Suppressor macrophage treated with lipopolysaccharide for 1 hour (primary cell): ENCODE measurements at places on chromosomes 11 and 22.

DNA sequence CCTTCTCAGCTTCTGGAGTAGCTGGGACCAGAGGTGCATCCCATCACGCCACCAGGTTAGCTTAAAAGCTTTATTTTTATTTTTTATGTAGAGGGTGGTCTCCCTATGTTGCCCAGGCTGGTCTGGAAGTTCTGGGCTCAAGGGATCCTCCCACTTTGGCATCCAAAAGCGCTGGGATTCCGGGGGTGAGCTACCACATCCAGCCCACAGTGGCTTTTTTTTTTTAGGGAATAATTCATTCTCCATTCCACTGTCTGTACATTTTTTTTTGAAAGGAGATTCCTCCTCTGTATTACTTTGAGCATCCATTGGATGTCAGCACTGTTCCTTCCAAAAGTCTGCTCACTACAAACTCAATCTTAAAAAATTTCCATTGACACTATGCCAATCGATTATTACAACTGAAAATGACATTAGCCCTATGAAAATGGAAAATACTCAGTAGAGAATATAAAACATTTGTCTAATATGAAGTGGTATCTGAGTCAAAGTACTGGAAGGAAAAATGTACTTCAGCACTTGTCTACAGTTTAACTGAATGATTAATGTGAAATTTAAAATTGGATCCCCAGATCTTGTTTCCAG is 1.3 kb upstream of the LPXN start:
- DNase-seq, result peak; percentile 53

DNA sequence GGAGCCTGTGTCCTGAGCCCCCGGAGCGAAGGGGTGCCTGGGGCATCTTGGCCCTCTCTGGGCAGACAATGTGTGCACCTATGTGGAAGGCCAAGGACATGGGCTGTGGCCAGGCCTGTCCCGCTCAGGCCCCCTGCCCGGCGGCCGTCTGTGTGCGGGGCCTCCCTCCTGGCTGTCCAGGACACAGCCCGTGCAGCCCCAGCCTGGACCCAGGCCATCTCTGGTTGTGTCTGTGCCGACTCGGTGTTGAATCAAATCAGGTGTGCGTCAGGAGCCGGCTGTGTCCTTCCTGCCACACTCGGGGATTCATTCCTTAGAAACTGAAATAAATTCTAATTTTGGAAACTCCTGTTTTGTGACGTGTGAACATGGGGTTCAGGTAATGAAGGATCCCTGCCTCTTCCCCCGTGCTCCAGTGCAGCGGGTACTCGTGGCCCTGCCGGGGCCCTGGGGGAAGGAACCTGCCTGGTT is 1.5 kb upstream of the SELENOO start:
- no peak for DNase-seq

- peak; percentile 68 for DNase-seq
These were observed 47.0 kb upstream of the SUSD2 start for GRCh38 chr22:24134090-24134846.

DNA sequence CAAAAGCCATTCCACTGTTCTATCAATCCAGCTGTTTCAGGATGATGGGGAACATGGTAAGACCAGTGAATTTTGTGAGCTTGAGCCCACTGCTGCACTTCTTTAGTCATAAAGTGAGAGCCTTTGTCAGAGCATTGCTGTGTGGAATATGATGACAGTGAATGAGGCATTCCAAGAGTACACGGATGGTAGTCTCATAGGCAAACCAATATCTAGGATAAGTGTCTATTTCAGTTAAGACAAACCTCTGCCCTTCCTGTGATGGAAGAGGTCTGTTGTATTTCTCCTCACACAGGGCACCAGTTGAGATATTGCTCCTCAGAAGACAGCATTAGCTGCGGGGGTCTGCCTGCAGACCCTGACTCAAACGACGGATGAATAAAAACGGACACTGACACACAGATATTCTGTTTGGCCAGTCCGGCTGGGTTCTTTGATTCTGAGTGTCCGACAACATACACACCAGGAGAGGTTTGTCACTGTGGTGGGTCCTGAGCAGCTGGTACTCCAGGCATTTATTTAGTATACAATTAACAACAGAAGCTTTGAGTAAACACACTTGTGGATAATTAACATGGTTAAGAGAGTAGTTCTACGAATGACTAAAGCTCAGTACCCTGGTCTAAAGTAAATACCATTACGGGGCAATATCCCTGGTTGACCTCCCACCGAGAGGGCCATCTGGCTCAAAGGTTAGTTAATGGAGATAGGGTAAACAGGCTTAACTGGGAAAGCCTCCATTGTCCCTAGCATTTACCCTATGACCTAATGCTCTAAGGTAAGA is 121.7 kb downstream of the ZNF280B start:
- DNase-seq, result no peak

- DNase-seq, result no peak
These were observed 471.7 kb downstream of the NTM start for GRCh38 chr11:131841925-131842635.

DNA sequence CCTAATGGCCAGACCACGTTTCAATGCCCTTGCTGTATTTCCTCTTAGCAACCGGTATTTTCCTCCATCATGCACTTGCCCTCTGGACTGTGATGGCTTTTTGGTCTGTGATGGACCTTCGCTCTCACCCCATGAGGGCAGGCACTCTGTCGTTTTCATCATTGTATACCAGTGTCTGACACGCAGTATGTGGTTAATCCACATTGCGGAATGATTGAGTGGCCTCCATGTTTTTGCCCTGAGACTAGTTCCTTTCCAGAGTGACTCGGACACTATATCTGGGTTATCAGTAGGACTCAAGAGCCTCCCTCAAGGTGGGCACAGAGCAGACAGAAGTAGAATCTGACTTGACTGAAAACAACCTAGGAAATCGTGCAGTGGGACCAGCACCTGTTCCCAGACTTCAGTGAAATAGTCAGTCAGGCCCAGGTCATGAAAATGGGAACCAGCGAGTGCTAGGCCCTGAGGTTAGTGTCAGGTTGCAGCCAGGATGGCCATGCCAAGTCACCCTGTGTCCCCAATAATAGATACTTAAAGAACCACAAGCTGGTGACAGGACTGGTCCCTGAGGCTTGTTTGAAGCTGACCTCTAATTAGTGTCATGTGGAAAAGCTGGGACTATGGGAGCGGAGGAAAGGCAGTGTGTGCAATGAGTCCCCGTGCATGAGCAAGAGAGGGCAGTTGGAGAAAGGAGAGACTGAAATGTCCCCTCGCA is 464.7 kb downstream of the INSC start:
- no peak for DNase-seq

DNA sequence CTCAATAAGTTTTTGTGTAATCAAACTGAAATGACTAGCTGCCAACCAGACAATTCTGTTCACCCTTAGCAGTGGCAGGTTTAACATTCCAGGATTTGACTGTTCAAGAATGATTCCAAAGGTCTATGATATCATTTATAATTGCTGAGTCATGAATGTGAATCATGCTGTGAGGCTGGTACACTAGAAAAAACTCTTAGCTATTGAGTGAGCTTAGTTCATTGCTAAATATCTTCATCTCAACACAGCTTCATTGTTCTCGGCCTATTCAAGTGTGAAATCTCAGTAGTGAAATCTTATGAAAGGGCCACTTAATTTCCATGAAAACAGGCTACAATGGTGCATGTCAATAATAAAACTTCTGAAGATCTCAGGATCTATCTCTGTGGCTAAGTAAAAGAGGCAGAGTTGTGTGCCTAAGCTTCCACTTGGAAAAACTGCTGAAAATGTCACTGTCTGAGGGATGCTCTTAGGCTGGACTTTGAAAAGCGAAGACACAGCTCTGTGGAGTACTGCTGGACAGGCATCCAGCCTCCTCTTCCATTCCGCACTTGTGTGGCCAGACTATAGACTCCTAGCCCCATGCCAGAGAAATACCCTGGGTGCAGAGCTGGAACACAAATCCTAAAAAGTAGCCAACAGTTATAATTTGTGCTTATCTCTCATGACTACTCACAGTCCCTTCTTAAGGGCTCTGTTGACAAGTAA is 12.8 kb downstream of the AQP11 start:
- DNase-seq, result peak; percentile 21

DNA sequence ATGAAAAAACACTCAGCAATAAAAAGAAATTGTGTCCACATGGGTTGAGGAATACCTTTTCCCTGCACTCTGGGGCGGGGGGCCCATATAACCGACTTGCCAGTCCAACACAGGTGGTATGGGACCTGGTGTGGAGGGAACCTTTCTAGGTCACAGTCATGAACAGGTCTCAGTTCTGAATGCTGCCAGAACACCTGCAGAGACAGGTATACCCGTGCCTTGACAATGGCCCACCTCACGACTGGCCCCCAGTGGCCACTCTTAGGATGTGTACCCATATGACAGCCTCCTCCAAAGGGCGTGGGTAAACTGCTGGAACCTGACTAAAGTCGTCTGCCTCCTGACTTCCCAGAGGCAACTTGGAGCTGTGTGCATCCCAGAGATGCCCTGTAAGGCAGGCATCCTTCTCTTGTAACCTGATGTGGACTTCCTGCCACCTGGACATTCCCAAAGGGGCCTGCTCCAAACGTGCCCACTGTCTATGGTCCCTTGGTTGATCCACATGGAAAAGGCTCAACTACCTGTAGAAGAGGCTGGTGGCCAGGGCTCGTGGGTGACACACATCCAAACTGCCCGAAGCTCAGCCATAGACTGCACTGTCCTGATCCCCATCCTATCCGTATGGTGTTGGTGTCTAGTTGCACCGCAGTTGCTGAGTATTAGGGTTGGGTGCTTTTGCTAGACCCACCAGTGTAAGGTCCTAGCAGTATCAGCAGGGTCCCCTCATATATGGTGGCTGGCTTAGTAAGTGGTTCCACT is 859.3 kb downstream of the BRD1 start:
- no peak for DNase-seq

GRCh38 chr11:117064275-117064674 is 34.0 kb downstream of the SIK3 start:
- no peak for DNase-seq

- no peak for DNase-seq
These were observed 9.9 kb downstream of the TTLL8 start for GRCh38 chr22:50048061-50048765.

DNA sequence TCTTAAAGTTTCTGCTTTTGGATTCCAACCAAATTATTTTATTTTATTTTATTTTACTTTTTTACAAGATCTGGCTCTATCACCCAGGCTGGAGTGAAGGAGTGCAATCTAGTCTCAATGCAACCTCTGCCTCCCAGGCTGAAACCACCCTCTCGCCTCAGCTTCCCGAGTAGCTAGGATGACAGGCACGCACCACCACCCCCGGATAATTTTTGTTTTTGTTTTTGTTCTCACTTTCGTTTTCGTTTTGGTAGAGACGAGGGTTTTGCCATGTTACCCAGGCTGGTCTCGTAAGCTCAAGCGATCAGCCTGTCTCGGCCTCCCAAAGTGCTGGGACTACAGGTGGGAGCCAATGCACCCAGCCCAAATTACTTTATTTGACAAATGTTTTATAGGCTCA is 219.8 kb downstream of the ETS1 start:
- peak; percentile 8 for DNase-seq

- no peak for DNase-seq
These were observed 288.4 kb upstream of the CCDC90B start for GRCh38 chr11:83574519-83574918.

- no peak for DNase-seq
These were observed 620.3 kb downstream of the NELL1 start for GRCh38 chr11:21289686-21290085.

GRCh38 chr22:22318723-22319465 is 74.3 kb downstream of the VPREB1 start:
- DNase-seq, result no peak

DNA sequence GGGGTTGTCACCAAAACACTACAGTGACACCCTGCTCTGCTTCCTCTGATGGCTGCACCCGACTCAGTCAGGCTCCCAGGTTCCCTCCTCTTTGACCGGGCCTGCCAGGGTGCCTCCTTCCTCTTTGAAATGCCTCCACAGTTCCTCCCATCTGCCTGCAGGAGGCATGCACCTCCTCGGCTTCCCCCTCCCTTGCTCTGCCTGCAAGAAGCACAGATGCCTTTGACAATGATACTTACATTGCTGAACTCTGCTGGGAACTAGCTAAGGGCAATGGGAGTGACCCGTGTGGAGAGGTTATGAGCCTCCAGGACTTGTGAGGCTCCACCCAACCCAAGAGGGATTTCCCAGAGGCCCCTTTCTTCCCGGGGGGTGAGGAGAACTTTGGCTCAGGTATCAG is 674.1 kb downstream of the OPCML start:
- no peak for DNase-seq

GRCh38 chr22:47624252-47625012 is 862.0 kb downstream of the TBC1D22A start:
- no peak for DNase-seq

DNA sequence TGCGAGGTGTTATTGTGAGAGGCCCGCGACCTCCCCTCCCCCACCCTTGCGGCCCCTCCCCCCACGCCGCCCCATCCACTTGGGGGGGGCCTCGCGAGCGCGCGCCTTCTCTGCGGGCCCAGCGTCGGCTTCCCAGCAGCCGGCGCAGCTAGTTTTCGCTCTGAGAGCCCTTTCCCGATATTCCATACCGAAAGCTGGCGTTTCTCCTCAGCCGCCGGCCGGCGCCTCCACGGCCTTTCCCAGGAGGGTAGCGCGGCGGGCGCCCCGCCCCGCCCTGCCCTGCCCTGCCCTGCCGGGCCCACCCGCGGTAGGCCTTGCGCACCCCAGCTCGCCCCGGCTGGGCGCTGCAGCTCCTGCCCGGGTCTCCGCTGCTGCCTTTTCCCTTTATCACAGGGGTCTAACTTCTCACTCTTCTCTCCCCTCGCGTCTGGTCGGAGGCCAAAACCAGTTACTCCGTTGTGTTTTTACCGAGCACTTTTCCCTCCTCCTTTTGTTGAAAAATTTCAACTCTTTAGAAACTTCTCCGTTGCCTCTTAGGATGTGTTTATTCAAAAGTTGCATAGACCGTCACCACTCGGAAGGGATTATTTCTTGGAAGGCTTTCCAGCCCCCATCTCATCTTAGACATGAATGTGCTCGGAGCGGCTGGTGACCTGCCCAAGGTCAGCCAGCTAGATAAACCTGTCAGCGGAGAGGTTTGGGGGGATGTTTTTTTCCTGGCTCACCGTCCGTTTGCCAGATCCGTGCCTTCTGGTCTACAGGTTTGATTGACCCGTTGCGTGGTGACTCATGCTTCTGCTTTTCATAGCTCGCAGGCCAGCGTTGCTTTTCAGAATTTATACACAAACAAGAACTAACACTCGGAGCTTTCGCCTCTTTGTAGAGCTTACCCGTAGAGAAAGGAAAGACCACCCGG is 648 bp downstream of the PAFAH1B2 start:
- peak; percentile 85 for DNase-seq

- no peak for DNase-seq
These were observed 114.9 kb downstream of the NAV2 start for GRCh38 chr11:19827399-19828135.

DNA sequence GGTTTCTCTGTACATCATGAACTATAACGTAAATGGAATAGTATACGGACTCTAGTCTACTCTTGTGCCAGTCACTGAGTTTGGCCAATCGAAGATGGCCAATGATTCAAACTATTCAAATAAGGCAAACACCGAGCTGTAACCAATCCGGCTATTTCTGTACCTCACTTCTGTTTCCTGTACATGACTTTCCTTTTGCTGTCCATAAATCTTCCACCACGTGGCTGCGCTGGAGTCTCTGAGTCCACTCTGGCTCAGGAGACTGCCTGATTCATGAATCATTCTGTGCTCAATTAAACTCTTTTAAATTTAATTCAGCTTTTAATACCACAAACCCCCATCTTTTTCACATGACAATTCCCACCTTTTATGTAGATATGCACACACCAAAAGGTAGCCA is 1.5 kb upstream of the JAML start:
- peak; percentile 76 for DNase-seq

- DNase-seq, result no peak
These were observed 25.4 kb upstream of the MUC5B start for GRCh38 chr11:1197431-1197885.
